ENCODE measurements at places on chromosomes 1 and 21.

- DNase-seq: no peak
Observed at GRCh38 chr1:6961289-6961688, 176.0 kb downstream of the CAMTA1 start.

- no peak for DNase-seq
Observed at GRCh38 chr1:231374394-231374793, 36.3 kb downstream of the SPRTN start.

- DNase-seq: no peak
Observed at GRCh38 chr1:42315500-42315899, 19.5 kb downstream of the FOXJ3 start.

- no peak for DNase-seq
Observed at GRCh38 chr1:224407571-224408293, 26.9 kb downstream of the WDR26 start.

DNA sequence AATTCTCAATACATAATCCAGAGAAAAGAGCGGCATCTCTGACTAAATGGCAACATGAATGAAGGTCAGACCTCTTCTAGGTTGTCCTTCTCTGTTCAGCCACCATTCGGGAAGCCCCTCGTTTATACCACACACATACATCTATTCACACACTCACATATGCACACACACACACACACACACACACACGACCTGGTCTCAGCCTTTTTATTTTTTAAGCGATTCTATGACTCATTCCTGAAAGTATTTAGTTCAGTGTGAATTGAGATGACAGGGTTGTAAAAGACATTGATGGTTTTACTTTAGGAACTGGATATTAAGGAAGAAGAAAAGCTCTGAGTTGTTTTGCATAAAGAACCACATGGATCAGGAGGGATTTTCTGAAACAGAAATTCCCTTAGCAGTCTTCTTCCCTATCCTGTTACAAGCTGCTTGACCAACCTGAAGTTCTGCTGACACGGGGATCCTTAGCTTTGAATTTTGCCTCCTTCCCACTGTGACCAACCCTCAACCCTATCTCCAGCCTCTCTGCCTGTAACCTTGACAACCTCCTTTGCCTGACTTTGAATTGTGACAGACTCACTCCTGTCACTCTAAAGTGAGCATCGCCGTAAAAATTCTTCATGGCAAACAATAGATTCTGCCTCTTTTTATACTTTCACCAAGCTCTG lies 383.1 kb upstream of the ESRRG start:
- no peak for DNase-seq

DNA sequence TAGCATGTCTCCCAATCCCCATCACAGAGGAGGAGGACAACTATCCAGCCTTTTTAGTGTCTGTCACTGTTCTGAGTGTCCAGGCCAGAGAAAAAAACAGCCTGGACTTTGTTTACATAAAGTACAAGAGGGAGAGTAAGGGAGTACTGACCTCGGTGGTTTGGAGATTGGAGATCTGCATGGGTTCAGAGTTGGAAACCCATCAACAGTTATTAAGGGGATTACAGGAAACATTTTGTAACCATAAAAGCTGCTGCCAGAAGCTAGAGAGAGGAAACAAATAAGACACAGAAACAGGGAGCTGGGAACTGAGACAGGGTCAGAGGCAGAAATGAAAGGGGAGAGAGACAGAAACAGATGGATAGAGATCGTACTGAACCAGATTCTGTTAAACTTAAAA lies 131.5 kb upstream of the CTTNBP2NL start:
- no peak for DNase-seq

GRCh38 chr1:57839067-57839466 lies 415.2 kb upstream of the DAB1 start:
- no peak for DNase-seq

DNA sequence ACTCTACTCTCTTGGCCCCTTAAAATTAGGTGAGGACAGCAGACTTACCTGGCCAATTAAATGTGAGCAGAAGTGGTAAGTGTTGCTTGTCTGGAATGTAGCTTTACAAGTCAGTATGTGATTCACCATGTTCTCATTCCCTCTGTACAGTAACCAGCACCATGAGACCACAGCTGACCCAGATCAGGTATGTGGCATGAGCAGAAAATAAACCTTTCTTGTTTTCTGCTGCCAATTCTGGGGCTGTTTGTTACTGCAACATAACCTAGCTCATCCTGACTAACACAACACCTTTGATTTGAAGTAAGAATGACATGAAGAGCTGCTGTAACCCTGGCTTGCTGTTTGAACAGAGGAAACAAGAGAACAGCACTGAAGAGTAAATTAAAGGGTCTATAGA lies 24.9 kb downstream of the ITPKB start:
- DNase-seq: no peak

- no peak for DNase-seq
Observed at GRCh38 chr1:173392895-173393658, 84.1 kb upstream of the PRDX6 start.

DNA sequence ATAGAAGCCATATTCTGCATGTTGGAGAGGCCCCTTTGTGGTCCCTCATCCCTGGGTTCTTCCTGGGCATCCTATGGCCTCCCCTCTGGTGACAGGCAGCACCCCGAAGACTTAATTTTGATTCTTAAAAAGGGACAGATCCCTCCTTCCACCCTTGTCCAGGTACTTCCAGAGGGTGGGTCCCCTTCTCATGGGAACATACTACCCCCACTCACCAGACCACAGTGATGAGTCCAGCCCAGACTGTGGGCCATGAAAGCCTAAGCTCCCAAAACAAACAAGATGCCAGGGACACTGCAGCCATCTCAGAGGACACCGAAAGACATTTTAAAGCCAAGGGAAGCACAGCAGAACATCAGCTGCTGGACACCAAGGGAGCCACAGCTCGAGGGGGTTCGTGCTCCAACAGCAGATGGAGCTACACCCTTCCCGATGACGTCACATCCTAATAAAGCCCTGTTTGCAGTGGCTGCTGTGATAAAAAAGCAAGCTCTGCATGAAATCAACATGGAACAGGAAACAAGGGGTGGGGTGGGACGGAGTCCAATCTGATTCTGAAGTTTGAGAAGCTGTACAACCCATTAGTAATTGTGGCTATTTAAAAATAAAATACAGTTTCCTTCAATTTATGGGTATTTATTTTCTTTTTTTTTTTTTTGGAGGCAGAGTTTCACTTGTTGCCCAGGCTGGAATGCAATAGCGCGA lies 32.4 kb downstream of the GNB1 start:
- no peak for DNase-seq

DNA sequence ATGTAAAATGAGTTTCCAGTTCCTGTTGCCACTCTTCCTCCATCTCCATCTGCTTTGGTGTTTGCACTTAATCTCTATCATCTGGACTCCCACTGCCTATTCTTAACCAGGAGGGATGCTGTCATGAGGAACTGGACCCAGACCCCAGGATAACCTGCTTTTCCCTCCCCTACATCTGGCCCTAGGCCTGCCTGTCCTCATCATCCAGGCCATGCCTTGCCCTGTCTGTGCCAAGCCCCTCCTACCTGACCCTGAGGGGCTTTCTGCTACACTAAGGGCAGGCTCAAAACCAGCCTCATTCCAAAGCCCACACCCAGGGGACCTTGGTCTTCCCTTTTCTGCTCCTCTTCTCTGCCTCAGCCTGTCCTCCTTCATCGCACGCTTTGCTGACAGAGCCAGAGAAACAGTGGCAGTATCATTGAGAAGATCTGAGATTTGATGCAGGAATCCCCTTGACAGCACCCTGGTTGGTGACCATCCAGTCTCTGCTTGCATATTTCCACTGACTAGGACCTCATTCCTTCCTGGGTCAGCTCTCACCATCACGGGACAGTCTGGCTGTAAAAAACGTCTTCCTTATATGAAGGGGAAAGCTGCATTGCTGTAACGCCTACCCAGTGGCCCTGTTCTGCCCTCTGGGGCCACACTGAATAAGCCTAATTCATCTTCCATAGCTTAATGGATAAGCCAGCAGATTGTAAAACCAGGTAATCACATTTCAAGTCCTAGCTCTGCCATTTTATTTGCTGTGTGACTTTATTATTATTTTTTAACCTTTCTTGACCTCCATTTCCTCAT lies 38.8 kb downstream of the PLXNA2 start:
- DNase-seq: no peak

DNA sequence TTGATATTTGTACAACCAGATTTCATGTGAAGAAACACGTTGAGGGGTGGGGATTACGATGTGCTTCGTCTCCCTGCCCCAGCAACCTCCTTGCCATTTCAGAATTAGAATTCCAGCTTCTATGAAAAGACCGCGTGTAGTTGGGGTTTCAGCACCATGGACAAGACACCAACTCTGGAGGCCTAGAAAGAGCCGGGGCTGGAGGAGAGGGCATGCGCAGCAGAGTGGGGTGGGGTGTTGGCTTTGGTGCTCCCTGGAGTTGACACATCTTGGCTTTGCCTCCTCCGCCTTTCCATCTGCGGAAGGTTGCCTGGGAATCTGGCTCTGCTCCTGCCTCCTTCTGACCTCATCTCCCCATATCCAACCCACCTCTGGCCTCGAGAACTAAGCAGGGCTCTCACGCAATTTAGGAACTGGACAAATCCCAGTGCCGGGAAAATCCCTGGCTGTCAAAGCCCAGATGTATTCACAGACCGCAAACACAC lies 11.8 kb downstream of the HTR6 start:
- no peak for DNase-seq

GRCh38 chr1:226697151-226697928 lies 41.7 kb downstream of the ITPKB start:
- DNase-seq: no peak

DNA sequence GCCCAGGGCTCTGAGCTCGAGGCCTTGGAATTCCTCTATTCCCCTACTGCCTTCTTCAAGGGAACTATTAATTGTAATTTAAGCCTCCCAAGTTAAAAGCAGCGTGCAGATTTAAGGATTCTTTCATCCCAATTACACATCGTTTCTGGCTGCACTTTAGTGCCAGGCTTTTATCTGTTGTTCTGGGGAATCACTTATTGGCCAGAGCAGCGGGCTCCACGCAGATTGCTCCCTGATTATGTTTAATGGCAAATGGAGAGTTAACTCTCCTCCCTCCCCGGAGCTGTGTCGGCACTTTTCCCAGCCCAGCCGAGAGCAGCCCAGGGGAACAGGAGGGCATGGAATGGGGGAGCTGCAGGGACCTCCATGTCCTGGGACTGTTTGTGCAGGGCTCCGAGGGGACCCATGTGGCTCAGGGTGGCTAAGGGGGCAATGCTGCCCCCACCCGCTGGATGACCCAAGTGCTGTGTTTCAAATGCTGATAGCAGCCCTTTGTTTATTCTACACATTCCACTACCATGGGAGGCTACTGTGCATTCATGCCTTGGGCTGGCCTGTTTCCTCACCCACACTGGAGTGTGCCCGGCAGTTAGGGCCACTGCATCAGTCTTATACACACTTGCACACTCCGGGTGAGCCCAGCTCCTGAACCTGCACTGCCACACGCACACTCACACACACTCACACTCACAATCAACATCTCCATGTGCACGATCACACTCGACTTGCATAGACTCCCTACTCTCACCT lies 93.3 kb upstream of the POU3F1 start:
- DNase-seq: no peak

DNA sequence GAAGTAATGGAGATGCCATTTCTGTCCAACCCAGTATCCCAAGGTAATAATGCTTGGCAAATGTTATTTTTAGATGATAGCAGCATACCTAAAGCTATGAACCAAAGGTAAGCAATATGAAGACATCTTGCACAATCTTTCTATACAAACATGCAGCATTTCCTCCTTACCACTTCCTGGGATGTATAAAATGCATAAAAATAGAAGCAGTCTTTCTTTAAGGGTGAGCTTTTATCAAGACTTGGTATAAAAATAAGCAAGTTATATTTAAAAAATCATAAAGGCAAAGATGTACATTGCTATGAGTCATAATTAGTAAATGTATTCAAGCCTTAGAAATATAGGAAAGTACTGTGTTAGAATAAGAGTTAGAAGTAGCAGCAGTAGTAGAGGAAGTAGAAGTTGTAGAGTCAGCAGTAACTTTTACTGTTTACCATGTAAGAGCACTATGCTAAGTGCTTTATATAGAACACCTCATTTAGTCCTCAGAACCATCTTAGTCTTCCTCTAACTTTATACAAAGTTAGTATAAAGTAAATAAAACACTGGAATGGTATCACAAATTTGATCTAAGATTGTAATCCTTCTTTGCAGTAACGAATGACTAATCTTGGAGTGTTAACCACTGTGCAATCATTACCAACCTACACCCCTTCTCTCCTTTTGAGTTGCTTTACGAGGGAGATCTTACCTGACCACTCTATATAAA lies 371.3 kb downstream of the VAV3 start:
- DNase-seq: no peak

- no peak for DNase-seq
Observed at GRCh38 chr1:219883400-219884332, 44.7 kb downstream of the SLC30A10 start.

GRCh38 chr21:43190544-43190943 lies 21.7 kb downstream of the CRYAA start:
- DNase-seq: no peak

DNA sequence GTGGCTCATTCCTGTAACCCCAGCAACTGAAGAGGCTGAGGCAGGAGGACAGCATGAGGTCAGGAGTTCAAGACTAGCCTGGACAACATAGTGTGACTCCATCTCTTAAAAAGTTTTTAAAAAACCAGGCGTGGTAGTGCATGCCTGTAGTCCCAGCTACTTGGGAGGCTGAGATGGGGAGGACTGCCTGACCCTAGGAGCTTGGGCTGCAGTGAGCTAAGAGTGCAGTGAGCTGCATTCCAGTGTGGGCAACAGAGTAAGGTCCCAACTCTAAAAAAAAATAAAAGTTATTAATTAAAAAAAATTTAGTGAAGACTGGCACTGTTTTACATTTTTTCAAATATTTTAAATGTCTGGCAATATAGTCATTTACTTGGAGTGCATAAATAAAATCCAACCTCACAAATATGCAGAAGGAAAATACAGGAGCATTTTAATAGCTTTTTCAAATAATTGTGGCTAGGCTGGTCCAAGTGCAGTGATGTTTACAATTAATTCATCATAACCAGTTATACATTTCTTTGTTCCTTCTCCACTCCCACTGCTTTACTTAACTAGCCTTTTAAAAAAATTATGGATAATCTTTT lies 10.8 kb downstream of the ZBTB8OS start:
- no peak for DNase-seq

Data from D721Med (cell line).